NCI-H1417 treated with DMSO at 0.1 percent for 48 hours (cell line): ENCODE measurements at places on chromosomes 4 and X.

DNA sequence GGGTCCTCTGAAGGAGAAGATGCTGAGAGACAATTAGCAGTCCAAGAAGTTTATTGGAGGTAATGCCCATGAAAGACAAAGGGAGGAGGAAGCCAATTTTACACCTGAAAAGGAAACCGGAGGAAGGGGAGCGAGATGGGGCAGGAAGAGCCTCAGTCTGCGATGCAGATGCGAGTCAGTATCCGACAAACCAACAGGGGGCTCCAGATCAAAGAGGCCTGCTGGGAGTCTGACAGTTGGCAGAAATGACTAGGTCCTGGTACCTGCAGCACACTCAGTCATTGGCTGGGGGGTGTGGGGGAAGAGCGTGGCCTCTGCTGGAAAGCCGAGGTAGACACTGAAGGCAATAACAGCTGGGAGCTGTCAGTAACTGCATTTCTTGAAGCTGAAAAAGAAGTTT is 231.1 kb upstream of the CENPE start:
- no peak for DNase-seq

DNA sequence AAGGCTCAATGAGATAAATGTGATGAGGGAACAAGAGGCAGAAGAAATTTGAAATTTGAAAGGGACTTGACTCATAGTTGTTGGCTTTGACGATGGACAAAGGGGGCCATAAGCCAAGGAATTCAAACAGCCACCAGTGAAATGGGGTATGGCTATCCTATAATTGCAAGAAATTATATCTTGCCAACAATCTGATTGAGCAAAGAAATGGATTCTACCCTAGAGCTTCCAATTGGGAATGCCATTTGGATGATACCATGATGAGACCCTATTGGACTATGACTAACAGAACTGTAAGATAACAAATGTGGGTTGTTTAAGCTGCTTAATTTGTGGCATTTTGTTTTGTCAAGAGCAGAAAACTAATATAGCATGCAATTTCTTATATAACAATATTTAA is 270.1 kb upstream of the ARSJ start:
- no peak for DNase-seq

DNA sequence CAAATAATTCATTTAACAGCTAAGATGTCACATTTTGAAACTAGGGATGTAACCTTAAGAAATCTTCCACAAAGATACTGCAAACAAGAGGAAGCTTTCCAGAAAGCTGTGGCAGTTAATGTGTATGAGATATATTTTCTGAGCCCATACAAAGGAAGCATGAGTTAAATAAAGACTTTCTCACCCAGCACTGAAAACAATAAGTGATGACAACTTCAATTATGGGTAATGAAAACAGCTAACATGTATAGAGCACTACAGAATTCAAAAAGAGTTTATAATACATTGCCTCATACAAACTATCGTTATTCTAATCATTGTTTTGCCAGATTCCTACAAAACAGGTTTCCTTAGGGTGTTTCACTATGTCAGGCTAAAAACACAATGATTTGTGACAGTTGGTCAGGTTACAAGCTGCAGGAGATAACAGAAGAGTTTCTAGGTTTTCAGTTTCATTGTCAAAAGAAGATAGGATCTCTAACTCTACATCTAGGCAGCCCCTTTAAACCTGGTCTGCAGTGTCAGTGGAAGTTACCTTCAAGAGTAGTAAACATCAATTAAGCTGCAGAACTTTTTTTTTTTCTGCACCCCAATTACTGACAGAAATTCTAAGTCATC is 618.1 kb upstream of the ADGRL3 start:
- DNase-seq: no peak

GRCh38 chr4:120071192-120071795 is 4.6 kb upstream of the MAD2L1 start:
- DNase-seq: peak; percentile 51

DNA sequence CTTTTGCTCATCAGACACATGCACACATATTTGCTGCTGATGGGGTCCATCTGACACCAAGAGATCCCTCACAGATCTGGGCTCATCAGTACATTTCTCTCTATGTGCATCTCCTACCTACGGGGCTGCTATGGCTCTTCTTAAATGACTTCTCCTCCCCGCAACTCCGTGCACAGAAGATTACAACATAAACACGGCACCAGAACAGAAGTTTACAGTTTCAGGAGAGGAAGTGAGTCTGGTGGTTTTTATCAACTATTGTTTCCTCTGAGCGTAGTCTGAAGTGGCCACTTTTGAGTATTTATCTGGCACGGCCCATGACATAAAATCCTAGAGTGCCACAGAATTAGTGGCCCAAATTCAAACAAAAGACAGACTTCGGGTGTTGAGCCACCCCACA is 263.8 kb downstream of the PRDM5 start:
- no peak for DNase-seq

GRCh38 chr4:6891436-6892170 is 18.0 kb upstream of the TBC1D14 start:
- no peak for DNase-seq

DNA sequence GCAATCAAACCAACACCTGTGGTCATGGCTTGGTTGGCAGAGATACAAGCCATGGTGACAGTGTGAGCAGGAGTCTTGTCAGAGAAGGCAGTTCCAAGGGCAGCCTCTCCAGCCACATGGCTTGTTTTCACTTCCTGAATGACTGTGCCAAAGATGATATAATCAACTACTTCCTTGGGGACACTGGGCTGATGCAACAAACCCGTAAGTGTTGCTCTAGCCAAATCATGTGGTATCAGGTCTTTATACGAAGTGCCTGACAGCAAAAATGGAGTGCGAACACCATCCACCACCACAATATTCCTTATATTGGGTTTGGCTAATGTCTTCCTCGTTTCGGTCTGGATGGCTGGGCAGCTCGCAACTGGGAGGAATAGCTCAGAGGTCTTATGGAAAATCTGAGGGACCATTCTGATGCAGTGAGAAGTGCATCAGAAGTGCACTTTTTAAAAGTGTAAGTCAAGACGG is 922.0 kb downstream of the NLGN4X start:
- no peak for DNase-seq

GRCh38 chr4:123806056-123806455 is 409.5 kb downstream of the SPRY1 start:
- no peak for DNase-seq

DNA sequence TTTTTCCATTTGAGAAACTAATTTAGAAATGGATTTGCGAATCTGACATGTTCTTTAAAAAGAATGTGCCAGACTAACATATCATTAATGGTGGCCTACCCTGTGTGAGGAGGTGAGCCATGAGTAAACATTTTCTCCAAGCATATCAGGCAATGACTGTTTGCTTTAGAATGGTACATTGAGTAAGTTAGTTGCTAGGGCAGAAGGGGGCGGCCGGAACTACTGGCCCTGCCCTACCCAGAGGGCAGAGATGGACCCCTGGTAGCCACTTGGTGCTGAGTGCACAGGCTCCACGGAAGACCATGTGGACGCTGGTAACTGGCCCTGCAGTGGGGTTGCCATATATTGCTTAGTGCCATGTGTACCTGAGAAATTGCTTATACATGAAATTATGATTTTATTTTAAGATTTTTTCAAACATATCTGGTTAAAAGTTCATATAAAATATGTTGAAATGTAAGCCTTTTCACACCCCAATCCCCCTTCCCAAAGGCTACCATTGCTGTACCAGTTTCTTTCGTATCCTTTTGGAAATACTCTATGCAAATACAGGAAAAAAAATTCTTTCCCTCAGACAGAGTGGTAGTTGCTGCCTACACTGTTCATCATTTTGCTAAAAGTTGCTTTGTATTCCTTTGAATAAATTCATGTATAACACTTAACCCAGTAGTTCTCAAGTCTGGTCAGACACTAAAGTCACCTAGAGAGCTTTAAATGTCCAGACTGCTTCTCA is 8.8 kb downstream of the FNIP2 start:
- DNase-seq: no peak

- no peak for DNase-seq
Observed at GRCh38 chr4:123628288-123628687, 231.7 kb downstream of the SPRY1 start.

- DNase-seq: no peak
Observed at GRCh38 chrX:9659571-9660195, 106.0 kb downstream of the GPR143 start.

DNA sequence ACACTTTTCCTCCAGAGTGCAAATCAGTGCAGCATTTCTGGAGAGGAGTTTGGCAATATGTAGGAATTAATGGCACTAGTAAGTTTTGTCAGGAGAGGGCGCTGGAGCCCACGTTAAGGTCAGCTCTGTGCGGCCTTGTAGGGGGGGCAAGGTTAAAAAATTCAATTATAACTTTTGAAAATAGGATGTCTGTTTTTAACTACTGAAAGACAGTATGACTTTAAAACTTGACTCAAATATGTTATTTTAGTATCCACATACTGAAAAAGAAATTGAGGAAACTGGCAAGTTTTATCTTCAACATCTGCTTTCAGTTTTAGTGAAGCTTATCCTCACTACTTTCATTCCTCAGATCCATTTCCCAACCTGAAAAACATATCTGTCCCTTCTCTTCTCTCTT is 30.9 kb upstream of the HSD17B13 start:
- no peak for DNase-seq

- no peak for DNase-seq
Observed at GRCh38 chr4:138217567-138217966, 24.6 kb downstream of the SLC7A11 start.

DNA sequence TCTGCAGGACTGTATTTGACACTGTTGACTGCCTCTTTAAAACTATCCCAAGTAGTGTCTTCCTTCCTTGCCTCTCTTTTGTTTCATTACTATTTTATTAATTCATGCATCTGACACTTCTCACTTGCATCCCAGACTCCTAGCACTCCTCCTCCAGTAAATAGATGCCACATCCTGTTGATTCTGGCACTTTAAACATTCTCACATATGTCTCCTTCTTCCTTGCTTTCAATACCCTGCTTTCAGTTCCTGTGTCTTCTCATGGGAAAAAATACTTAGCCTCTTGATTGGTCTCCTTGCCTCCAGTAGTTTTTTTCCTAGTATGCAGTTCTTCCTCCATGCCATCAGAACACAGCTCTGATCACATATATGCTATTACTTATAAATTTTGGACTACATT is 5.1 kb downstream of the RNF128 start:
- DNase-seq: no peak

DNA sequence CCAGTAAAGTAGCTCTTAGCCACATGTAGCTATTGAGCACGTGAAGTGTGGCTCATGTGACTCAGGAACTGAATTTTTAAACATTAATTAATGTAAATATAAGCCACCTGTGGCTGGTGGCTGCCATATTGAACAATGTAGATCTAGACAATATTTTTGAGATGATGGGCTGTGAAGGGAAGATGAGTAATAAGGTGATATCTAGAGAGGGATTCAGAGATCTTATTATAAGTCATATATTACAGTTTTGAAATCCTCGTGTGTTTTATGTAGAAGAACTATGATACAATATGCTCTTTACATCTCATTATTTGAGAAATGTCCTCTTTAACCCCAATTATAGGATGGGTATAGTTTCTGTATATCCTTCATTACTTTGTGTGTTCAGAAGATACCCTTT is 5.6 kb downstream of the GAR1 start:
- no peak for DNase-seq

GRCh38 chr4:23942471-23942870 is 52.6 kb upstream of the PPARGC1A start:
- DNase-seq: no peak

GRCh38 chr4:6986072-6986780 is 56.9 kb upstream of the TADA2B start:
- no peak for DNase-seq

DNA sequence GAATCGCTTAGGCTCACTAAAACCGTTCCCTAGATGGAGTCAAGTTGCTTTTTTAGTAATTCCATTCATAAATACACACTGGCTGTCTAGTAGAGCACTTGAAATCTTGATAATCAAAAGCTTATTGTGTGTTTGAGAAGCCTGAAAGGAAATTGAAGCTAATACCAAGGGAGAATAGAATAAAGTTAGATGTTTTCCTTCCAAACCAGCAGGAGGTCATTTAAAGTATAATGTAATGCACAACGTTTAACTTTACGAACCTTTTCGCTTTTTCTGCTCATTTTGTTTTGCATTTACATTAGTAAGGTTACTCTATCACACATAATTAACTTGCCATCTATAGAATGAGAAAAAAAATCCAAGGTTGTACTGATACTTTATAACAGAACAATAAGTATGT is 440.9 kb downstream of the NKX6-1 start:
- DNase-seq: no peak

- DNase-seq: no peak
Observed at GRCh38 chr4:20926529-20926928, 226.3 kb downstream of the PACRGL start.

GRCh38 chr4:145818011-145818410 is 120.6 kb downstream of the ZNF827 start:
- no peak for DNase-seq

DNA sequence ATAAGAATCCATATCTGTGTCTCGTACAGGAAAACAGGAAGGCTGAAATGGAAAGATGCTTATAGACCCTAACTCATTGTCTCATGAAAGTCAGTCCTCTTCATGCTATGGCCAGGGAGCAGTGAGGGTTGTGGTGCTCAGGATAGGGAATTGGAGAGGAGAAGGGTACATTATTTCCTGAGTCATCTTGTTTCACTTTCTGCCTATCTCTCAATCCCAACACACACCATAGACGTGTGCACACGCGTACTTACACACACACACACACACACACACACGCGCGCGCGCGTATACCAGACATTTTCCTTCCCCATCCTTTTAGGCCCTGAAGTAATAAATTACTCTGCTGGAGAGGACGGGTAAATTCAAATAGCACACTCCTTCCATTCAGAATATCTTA is 53.7 kb upstream of the PRRG3 start:
- DNase-seq: no peak

DNA sequence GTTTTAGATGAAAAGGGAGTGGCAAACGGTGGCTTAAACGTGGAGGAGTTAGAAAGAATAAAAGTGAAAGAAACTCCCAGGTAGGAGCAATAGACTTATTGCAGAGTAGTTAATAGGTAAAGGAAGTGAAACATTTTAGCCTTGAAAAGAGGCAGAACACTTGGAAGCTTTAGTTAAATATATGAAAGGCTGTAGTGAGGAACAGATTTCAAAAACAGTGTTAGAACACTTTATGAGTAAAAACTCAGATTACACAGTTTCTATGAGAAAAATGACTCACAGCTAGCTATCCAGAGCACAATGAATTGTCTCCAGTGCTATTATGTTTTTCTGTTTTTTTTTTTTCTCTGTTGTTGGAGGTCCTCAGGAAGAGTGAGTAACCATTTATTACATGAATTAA is 45.8 kb downstream of the TACR3 start:
- DNase-seq: no peak

- peak; percentile 3 for DNase-seq
Observed at GRCh38 chr4:175542786-175543185, 269.3 kb downstream of the GPM6A start.

DNA sequence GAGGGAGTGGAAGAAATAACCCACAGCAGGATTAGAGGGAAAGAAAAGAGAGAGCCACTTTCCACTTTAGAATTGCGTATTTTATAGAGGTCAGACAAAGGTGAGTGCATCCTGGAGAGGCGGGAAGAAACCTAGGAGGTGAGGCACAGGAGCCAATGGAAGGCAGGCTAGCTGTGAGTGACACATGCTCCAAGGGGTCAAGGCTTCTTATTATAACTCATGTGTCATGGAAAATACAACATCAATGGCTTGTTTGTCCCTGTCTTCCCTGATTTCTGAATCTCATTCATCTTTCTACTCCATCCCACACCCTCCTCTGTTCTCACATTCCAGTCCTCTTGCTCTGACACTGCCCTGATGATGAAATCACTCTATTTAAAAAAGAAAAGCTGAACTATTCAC is 14.4 kb downstream of the ANXA3 start:
- no peak for DNase-seq
